ENCODE measurements at places on chromosomes 4 and X.

GRCh38 chrX:56763556-56764152 lies 34.6 kb downstream of the NBDY start:
- peak; percentile 80 for DNase-seq

GRCh38 chr4:150938417-150938816 lies 76.7 kb downstream of the LRBA start:
- no peak for DNase-seq

DNA sequence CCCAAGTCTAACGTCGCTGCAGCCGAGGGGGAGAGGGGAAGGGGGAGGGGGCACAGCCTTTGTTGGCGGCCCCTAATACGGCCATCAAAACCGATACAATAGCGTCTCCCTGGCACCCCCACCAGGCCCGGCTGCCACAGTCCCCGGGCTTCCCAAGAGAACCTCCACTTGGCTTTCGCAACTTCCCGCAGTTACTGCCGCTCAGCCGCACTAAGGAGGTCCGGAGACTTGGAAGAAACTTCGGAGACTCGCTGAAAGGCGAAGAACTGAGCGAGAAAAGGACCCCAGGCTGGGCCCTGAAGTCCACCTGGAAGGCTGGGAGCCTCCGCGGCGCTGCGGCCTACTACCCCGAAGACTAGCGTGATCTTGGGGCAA lies 2.8 kb downstream of the NKX6-1 start:
- no peak for DNase-seq

- DNase-seq = no peak
These were observed 433.7 kb upstream of the AMOT start for GRCh38 chrX:113274345-113274744.

GRCh38 chr4:166012129-166013030 lies 139.3 kb downstream of the TLL1 start:
- DNase-seq = no peak

DNA sequence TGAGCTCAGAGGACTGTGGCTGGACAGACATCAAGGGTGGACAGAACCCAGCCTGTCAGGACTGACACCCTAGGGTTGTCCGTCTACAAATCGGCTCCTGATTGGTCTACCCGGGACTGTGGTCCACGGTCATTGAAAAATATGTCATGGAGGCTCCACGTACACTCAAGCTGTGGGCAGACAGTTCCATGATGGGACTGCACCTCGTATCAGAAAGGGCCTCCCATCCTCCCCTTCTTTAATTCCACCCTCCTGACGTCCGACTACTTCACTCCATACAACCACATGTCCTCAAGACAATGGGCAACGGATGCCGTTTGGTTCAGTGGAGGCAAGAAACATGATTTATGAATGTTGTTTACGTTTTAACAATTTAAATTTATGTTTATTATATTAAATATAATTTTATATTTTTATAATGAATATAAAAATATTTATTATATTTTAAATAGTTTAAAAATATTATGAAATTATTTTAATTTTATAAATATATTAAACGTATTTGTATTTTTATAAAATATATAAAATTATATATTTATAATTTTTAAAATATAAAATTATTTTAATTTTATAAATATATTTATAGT lies 58.0 kb upstream of the SHOX start:
- no peak for DNase-seq

- DNase-seq = peak; percentile 53
These were observed at the start of gene TRIM61 for GRCh38 chr4:164977243-164978164. TRIM61 (minus strand) TSS chr4:164977657; CDS start chr4:164970002, 7,655 bp downstream.

GRCh38 chr4:74000301-74000700 lies 1.8 kb upstream of the CXCL5 start:
- no peak for DNase-seq

DNA sequence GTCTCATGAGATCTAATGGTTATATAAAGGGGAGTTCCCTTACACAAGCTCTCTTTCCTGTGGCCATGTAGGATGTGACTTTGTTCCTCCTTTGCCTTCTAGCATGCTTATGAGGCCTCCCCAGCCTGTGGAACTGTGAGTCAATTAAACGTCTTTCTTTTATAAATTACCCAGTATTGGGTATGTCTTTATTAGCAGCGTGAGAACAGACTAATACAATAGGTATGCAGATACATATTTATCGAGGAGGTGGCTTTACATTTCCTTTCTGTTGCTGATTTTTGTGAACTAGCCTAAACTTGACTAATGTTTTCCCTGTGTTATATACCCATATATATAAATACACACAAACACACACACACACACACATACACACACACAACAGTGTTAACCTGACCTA lies 80.2 kb downstream of the VCX2 start:
- DNase-seq = no peak

DNA sequence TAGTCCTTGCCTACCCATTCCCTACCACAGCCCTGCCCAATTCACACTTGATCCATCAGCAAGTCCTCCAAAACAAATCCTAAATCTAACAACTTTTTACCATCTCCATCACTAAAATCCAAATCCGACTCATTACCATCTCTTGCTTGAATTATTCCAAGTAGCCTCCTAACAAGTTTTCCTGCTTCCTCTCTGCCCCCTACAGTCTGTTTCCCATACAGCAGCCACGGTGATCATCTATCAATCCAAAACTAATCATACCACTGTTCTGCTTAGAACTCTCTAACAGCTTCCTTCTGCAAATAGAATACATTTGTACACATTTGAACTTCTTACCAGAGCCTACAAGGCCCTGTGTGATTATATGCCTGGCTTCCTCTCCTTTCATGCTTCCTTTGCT lies 133.0 kb downstream of the SHROOM4 start:
- DNase-seq = peak; percentile 16

DNA sequence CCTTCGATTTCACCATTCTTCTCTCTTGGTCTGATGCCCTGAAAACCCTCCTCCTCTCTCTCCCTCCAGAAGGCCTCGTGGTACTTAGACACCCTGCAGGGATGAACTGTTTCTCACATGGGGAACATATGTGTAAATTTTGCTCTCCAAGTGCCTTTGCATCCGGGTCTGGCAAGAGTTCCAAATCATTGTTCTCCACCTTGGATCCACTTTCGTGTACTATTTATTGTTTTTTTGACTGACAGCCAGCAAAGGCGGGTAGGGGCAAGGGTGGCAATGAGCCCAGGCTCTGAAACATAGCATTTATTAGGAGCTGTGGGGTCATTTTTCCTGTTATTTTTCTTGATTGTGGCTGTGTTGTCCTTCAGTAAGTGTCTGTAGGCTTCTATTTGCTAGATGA lies 81.7 kb downstream of the RTL5 start:
- no peak for DNase-seq

DNA sequence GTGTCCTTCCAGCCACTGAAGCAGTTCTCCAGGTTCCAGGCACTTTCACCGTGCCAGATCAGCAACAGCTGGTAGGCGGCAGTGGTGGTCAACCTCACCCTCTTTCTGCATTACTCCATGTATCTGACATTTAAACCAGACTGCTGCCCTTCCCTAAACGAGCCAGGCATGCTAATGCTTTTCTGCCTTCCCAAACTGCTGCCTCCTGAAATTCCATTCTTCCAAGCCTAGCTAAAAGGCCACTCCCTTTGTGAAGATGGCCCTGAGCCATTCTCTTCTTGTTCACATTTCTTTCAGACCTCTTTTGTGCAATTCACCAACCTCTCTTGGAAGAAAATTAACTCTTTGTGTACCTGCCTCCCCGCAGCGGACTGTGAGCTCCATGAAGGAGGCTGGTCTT lies 73.7 kb downstream of the CHST7 start:
- no peak for DNase-seq

- no peak for DNase-seq
These were observed 1852.9 kb upstream of the PCDH10 start for GRCh38 chr4:131296192-131296591.

- no peak for DNase-seq
These were observed 113.7 kb downstream of the REELD1 start for GRCh38 chr4:146327859-146328650.

DNA sequence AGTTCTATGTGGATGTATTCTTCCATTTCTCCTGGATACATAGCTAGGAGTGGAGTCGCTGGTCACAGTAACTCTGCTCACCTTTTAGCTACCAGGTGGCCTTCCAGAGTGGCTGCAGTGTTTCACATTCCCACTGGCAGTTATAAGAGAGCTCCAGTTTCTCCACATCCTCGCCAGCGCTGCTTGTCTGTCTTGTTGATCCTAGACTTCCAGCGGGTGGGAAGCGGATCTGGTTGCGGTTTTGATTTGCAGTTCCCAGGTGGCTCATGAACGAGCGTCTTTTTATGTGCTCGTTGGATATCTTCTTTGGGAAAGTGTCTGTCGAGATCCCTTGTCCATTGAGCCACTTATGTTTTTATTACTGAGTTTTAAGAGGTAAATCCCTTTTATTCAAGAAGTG lies 11.6 kb downstream of the TACC3 start:
- DNase-seq = no peak

DNA sequence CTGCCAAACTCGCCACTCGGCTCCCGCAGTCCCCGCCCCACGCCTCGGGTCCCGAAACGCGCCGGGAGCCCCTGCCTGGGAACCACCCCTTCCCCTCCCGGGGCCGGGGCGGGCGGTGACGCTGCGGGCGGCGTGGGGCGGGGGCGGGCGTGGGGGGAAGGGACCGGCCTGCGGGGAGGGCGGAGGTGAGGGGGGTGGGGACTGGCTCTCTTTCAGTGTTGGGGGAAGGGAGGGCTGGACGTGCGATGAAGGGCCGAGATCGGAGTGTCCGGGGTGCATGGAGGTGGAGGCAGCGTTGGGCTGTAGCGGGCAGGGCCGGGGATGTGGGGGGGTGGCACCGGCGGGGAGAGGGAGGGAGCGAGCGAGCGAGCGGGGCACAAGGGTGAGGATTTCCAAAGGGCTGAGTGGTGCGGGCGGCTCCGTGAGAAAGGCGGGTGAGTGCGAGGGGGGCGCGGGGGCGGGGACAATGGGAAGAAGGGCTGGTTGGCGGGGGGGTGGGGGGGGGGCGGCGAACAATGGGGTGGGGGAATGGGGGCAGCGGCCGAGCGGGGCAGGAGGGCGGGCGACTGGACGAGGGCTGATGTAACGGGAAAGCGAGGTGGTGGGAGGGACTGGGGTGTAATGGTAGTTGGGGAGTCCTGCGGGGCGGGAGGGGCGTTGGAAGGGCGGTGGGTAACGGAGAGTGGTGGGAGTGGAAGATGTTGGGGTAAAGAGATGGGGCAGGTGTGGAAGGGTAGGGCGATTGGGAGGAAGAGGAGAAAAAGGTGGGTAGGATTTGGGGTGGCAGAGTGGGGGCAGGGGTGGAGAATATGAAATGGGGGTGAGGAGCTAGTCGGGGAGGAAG lies 578 bp downstream of the DCUN1D4 start:
- peak; percentile 75 for DNase-seq

DNA sequence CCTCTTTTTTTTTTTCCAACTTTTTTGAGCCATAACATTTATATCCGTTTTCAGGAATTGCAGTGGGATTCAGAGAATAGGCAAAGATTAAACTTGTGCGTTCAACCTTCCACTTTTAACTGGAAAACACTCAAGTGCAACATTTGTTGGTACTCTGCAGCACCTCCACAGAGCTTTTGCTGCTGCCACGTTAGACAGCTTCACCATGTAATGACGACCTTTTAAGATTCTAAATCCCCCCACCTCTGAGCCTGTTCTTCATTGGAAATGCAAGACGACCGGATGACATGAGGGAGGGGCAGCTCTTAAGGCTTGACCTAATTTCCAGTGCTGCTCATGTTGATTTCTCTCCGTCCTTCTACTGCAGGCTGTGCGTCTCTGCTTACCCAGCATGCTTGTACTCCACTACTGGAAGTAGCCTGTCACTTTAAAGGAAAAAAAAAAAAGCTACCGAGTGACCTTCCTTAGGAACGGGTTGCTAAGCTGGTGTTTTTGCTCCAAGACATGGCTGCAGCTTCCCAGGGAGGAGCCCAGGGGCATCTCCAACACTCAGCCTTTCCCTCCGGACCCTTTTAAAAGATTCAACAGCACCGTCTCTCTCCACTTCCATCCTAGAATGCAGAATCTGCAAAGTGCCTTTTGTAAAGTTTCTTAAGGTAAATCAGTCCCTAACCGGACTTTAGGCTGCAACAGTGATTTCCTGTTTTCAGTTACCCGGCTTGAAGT lies at the start of gene CC2D2A:
CC2D2A (plus strand) TSS at position 481 of the 726 bp plus-strand sequence. CDS start 6,051 bp downstream, outside the sequence.
- DNase-seq = no peak

GRCh38 chr4:155952501-155952901 lies 1.2 kb downstream of the CTSO start:
- DNase-seq = no peak

GRCh38 chr4:10093801-10094552 lies 22.6 kb downstream of the WDR1 start:
- no peak for DNase-seq

DNA sequence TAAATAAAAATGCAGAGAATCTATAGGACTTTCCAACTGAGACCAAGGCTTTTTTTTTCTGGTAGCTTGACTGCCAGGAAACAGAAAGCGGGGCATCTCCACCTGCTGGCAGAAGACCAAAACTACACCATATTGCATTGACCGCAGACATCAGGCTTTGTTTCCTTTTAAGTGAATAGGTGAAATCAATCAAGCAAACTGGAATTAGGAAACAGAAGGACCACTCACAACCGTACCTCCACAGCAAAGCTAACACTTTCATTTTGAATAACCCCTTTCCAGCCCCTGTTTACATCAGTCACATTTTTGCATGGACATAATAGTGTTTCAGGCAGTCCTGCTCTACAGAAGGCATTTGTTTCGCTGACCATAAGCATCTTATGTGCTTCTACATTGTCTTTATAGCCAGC lies 218.2 kb downstream of the IDS start:
- DNase-seq = peak; percentile 19

All from globus pallidus (tissue), 1 donor.